GM19239 (cell line): ENCODE measurements at places on chromosomes 5 and 9.

DNA sequence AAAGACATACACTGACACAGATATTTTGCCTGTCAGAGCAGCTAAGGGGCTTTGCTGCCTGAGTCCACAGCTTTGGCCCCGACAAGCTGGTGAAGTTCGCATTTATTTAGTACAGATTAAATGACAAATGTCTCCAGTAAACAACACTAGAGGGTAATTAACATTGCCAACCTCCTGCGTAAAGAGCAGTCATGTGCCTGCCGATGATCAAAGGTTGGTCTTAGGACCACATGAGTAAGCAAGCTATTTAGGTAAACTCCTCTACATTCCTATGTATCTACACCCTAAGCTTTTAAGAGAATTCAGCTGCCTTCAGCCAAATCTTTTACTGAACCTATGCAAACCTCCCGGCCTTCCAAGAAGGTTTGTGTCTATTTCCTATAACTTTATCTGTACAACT, 73.0 kb upstream of the PJA2 start:
- DNase-seq: no peak

DNA sequence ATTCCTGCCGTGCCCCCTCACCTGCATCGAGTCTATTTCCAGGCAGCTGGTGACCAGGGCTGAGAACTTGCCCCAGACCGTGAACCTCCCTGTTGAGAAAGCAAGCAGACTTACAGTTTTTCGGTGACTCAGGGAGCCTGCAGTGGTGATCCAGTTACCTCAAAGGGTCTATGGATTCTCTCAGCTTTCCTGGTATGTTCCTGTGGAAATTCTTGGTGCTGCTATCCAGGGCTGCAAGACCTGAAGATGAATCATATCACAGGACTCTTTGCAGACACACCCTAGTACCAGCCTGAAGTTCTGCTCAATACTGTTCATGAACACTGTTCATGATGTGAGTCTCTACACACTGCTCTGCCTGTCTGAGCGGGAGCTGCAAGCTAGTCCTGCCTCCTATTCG, 154.7 kb downstream of the WDR70 start:
- DNase-seq: no peak

DNA sequence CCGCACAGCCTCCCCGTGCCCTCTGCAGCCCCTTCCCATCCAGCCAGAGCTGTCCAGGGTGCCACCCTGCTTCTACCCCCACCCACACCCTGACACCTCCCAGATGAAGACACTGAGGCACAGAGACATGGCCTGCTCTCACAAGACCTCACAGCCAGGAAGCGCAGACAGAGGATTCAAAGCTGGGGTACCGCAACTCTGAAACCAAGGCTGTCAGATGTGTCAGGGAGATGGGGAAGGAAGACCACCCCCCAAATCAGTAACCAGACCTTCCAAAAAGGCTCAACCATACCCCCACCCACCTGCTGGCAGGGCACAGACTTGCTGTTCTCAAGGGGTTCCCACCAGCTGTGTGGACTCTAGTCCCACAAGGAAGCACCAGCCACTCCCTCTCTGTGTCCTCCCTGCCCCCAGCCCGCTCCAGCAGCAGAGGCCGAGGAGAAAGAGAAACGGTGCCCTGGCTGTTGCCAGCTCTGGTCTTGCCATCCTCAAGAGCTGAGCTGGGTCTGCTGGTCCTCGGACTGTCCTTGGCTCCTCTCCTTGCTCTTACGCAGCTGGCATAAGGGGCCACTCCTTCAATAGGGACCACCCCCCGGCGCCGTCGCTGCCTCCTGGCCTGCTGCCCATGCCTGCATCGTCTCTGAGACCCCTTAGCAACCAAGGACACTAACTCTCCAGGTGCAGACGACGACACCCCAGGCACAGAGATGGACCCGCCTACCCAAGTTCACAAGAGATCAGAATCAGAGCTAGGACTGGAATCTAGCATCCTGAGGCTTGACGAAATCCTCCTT, 699 bp downstream of the AKNA start:
- no peak for DNase-seq

- no peak for DNase-seq
Measured at GRCh38 chr9:125998837-125999503, 251.8 kb downstream of the PBX3 start.

GRCh38 chr5:124876566-124876965, 130.1 kb upstream of the ZNF608 start:
- DNase-seq: no peak

- DNase-seq: peak; percentile 43
Measured at GRCh38 chr5:172293054-172293744, 9.6 kb upstream of the UBTD2 start.

DNA sequence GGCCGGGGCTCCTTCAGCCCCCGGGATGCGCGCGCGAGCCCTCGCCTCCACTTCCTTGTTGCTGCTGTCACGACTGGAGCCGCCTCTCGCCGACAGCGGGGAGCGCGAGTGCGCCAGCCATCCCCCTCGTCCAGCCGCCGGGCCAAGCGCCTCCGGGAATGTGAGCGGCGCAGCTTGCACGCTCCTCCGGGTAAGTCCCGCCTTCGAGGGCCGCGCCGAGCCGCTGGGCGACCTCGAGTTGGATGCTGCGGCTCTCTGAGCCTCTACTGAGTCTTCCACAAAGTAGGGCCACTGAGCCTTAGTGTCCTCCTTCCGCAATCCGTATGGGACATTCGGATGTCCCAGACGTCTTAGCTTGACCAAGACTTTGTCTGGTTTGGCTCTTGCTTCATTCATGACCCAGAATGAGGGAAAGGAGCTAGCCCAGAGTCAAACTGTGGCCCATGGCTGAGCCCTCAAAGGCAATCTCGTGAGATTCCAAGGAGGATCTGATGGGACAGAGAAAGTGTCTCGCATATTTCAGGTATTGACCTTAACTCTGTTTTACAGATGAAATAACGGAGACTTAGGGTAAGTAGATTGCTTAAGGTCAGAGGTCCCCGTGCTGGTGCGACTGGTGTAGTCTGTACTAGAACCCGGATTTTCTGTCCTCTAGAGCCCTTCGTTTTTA, 586 bp downstream of the HMGXB3 start:
- no peak for DNase-seq

DNA sequence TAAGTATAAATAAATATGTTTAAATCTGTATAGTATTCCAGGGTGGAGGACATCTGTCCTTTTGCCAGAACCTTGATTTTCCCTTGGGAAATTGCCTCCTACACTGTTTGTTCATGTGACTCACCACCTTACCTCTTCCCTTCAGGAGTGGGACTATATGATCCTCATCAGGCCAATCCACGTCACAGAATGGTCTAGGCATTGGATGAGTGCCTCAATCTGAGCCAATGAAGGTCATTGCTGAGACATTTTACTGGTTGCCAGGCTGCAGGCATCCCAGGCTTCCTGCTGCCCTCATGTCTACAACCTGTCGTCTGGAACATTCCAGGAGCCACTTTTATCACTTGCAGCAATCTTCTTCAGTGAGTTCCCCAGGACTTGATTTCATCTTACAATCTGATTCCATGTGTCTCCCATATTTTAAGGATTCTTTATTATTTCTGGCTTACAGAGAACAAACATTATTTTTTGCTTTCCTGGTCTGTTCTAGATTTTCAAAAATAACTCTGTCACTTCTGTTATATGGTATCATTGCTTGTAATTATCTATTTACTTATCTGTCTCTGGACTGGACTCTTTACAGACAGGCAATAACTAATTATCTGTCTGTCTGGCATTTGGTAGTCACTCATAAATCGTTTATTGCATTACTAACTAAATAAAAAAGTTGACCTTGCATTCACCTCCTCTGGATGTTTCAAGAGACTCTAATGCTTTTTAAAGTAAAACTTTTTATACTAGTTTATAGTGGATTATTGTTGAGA, 107.3 kb upstream of the APC start:
- no peak for DNase-seq

- DNase-seq: no peak
Measured at GRCh38 chr9:99092643-99093491, 12.0 kb upstream of the TGFBR1 start.

- no peak for DNase-seq
Measured at GRCh38 chr5:126745259-126745992, 31.5 kb upstream of the LMNB1 start.
